ENCODE measurements at places on chromosomes 11 and 22.
A peak's percentile ranks its signal among the peaks of the same experiment; 100 is the strongest.

DNA sequence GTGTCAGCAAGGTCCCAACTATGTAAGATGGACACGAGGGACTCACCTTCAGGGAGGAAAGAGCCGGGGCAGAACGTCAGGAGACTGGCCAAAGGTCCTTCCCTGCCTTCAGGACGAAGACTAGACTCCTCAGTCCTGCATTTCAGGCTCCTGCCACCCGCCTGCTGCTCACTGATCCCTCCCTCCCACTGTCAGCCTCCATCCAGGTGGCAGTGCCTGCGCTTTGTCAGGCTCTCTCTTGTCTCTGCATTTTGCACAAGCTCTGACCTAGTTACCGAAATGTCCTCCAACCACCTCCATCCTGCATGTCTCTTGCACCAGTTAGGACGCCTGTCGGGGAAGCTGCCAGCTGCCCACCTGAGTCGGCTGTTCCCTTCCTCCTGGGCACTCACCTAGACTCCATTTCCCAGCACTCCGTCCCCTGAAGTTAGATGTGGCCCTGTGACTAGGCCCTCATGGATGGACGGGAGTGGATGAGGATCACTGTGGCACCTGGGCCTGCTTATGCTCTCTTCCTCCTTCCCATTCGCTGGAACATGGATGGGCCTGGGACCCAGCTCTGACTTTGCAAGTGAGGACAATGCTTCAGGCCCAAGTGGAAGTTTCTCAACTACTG is 8.0 kb downstream of the B3GNT6 start:
- DNase-seq, result no peak

- no peak for DNase-seq
Observed at GRCh38 chr11:104043678-104044239, 7.3 kb downstream of the DDI1 start.

- peak; percentile 36 for DNase-seq
Observed at GRCh38 chr22:37633625-37634416, 5.6 kb upstream of the SH3BP1 start.

GRCh38 chr22:44442186-44442815 is 55.7 kb downstream of the RTL6 start:
- DNase-seq, result no peak

DNA sequence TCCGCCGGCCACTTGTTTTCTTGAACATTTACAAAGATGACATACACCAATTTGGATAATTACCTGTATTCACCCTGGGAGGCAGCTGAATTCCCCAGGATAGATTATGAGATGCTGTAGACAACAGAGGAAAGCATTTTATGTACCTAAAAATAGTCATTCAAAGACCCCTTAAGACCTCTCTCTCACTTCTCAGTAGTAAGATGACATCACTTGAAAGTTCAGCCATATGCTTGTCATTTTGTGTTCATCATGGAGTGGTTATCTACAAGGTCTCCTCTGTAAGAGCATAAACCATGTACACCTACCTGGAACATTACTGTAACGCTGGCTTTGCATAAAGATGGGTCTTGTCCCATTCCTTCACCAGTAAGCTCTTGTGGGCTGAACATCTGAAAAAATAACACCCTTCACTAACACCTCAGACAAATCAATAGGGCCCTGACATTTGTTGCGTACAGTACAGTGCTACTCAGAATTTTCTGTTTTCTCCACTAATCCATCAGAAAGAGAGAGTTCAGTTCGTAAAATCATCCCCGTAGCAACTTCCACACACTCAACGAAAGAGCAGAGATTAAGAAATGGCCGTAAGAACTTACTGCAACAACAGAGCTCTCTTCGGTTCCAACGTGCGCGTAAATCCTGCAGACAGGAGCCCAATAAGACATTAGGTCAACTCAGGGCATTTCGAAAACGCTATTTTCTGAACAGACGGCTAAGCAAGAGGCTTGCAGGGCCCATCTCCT is 15.6 kb upstream of the WDR74 start:
- DNase-seq, result no peak

Measured in activated T-cell treated with anti-CD3 and anti-CD28 coated beads, Interleukin-2, amount 50 U/mL, for 4 hours (primary cell).